ENCODE measurements at places on chromosomes 4 and X.

DNA sequence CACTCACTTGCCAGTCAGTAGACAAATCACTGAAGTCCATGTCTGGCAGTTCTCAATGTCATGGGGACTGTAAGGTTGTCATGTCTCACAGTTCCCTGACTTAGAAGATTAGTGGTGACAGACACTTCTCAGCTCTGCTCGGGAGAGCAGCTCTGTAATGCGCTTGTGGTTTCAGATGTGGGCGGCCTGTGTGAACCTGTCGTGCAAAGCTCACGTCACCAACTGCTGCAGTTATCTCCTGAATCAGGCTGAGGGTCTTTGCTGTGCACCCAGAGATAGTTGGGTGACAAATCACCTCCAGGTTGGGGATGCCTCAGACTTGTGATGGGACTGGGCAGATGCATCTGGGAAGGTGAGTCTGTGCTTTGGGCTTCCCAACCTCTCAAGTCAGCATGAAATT, at the start of gene IL9R:
TSS of gene IL9R (plus strand) at position 261 of the 400 bp plus-strand sequence. CDS start at position 325, 64 bp downstream.
- no peak for DNase-seq

DNA sequence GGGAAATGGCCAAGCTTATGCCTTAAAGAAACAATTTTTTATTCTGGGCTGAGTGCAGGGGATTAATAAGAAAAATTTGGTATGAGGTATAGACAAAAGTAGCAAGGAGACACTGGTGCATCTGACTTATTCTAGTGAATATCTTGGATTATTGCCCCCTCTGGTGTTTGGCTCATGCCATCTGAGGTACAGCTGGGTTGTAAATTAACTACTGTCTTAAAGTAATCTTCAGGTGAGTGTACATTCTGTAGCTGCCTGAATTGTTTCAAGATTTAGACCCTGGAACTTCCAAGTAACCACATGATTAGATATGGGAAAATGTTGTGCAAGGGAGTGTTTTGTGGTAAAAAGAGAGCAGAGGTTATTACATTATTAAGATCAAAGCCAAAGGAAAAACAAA, 988.7 kb downstream of the FAM133A start:
- no peak for DNase-seq

DNA sequence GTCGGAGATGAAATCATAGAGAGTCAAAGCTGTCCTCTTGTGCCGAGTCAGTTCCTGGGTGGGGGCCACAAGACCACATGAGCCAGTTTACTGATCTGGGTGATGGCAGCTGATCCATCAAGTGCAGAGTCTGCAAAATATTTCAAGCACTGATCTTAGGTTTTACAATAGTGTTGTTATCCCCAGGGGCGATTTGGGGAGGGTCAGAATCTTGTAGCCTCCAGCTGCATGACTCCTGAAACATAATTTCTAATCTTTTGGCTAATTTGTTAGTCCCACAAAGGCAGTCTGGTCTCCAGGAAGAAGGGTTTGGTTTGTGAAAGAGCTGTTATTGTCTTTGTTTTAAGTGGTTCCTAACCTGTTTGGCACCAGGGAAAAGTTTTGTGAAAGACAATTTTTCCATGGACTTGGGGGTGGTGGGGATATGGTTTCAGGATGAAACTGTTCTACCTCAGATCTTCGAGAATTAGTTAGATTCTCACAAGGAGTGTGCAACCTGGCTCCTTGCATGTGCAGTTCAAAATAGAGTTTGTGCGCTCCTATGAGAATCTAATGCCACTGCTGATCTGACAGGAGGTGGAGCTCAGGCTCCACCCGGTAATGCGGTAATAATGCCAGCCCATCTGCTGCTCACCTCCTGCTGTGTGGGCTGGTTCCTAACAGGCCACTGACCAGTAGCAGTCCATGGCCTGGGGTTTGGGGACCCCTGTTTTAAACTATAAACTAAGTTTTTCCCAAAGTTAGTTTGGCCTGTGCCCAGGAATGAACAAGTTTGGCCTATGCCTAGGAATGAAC, 29.2 kb downstream of the METAP1 start:
- peak; percentile 67 for DNase-seq

GRCh38 chrX:111071542-111072277, 24.3 kb upstream of the PAK3 start:
- DNase-seq: no peak

GRCh38 chr4:5012244-5012898, 6.9 kb downstream of the CYTL1 start:
- no peak for DNase-seq

GRCh38 chr4:54067166-54067565, 2.8 kb upstream of the CHIC2 start:
- DNase-seq: peak; percentile 86

DNA sequence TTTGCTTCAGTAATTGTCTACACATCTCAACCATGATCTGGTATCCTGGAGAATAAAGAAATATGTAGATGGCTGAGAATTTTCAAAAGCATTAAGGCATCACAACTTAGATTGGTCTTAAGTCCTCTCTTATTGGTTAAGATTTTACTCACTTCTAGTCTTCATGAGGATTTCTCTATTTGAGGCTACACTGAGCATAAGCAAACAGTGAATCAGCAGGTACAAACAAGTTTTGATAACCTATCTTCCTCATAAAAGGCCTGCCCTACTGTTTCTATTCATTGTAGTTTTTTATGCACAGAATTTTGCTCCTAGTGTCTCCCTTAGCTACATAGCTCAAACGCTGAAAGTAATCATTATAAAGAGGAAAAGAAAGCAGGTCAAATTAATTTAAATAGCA, 460.7 kb upstream of the RPS6KA3 start:
- no peak for DNase-seq

DNA sequence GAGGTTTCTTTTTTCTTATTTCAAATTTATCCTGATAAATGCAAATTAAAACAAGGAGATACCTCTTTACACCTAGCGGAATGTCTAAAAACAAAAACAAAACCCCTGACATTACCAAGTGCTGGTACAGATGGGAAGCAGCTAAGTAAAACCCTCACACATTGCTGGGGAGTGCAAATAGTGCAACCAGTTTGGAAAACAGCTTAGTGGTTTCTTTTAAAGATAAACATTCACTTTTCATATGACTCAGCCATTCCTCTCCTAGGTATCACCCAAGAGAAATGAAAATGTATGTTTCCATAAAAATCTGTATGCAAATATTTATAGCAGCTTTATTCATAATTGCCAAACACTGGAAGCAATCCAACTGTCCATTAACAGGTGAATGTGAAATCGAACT, 84.1 kb upstream of the HELT start:
- DNase-seq: peak; percentile 1

DNA sequence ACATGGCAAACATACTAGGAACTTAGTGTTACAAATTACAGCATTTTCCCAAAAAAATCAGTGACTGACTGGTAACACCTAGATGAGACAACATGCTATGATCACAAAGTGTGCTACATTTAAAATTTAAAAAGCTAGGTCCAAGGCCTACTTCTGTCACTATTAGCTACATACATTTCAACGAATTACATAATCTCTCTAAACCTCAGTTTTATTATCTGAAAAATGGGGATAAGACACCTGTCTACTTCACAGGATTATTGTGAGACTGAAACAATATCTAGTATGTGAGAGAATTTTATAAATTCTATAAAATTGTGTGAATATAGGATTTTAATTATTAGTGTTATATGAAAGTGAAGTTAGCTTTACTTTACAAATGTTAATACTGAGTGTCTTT, 228.5 kb downstream of the DCLK2 start:
- no peak for DNase-seq

- DNase-seq: no peak
Observed at GRCh38 chr4:7200801-7201200, 8.5 kb downstream of the SORCS2 start.

DNA sequence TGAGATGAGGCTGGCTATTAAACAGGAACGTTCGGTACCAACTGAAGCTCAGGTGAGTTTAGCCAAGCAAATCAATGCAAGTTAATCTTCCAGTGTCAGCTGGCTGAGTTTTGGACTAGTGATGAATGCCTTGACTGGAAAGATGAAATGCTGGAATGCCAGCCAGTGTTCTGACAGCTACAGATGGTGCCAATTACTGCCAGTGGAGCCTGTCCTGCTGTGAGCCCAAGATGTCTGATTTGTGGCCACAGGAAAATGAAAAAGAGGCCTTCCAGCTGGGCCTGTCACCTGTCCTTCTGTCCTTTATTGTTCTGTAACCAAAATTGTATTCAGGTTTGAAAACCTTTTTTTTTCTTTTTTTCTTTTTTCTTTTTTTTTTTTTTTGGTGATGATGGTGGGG, 223.1 kb downstream of the AFF2 start:
- DNase-seq: no peak

DNA sequence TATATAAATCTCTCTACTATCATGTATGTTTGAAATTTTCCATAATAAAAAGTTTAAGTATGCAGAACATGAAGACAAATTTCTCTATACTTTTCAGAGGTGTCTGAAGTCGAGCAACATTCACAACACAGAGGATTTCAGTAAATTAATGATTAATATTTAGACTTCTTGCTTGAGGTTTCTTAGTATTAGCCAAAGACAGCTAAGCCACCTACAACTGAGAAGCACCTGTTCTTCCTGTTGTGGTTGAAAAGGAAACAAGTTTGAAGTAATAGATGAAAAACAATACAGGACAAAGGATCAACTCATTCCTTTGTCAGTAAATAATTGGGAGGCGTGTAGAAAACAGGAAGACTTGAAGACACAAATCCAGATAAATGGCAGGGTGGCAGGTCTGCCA, 21.1 kb downstream of the SCML1 start:
- DNase-seq: no peak

DNA sequence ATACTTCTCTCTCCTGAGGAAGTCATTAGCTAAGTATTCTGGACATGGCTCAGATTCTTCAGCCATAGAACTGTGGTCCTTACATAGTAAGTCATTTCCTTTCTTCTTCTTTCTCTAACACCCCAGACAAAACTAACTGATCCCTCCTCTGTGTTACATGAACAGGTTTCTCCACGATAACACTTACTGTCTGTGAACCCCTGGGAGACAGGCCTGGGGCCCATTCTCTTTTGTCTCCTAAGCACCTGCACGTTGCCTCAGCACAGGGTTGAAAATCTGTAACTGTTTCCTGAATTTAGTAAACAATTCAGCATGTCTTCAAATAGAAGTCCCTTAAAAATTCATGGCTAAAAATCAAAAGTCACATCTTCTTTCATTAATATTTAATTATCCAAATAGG, 24.7 kb downstream of the APBB2 start:
- no peak for DNase-seq

DNA sequence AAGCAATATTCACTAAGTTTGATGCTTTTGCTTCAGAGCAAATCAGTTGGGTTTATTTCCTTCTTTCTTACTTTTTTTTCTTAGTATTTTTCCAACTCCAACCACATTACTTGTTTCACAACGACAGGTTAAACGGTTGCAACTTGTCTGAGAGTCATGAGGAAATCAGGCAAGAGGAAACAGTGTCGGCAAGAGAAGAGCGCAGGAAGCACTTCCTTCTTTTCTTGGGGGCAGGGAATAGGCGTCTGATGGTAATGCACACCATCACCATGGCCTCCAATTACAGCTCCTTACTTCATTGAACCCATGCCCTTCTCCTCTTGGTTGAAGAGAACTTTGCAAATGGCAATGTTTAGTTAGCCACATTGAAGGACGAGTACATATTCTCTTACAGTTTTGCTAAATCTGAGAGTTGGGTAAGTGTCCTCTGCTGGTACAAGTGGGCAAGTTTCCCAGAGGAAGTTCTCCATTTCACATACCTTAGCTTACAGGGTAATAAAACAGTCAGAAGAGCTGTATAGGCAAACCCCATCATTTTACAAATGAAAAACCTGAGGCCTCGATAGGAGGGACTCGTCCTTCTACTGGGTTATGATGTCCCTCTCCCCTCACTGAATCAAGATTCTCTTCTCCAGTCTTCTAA, 8.3 kb upstream of the CXCL8 start:
- DNase-seq: no peak

Measured in colonic mucosa (tissue), 4 donors.